ENCODE measurements at places on chromosomes 1 and 21.
A peak's percentile ranks its signal among the peaks of the same experiment; 100 is the strongest.

DNA sequence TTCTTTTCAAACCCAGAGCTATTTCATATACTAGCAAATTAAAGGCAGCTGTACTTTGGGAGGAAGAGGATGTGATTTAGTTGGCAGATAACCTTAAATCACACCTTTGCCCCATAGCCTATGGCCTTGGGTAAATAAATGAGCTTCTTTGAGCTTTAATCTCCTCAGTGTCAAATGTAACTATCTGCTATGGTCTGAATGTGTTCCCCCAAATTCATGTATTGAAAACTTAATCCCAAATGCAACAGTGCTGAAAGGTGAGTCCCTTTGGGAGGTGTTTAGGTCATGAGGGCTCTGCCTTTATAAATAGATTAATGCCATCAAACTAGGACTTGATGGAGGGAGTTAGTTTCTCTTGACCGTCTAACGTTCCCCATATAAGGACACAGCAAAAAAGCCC is 85.8 kb downstream of the LTN1 start:
- no peak for DNase-seq

DNA sequence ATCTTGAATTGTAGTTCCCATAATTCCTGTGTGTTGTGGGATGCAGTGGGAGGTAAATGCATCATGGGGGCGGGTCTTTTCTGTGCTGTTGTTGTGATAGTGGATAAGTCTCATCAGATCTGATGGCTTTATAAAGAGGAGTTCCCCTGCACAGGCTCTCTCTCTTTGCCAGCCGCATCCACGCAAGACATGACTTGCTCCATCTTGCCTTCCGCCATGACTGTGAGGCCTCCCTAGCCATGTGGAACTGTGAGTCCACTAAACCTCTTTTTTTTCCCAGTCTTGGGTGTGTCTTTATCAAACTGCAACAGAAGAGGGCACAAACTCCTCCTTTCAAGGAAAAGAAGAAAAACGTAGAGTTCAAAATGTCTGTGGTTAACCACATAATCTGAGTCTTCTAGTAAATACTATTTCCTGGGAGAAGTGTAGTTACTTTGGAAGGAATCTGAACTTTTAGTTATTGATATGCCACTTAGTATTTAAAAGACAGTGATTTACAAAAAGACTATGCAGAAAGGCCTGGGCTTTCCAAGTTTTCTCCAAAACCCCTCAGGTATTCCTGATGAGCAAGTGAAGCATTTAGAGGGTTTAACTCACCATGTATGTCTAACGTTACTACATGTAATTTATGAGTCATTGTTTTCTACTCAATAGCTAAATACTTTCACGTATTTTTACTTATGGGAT is 10.0 kb downstream of the ADAMTS1 start:
- peak; percentile 90 for DNase-seq

GRCh38 chr1:164949771-164950471 is 390.9 kb downstream of the PBX1 start:
- DNase-seq: no peak

DNA sequence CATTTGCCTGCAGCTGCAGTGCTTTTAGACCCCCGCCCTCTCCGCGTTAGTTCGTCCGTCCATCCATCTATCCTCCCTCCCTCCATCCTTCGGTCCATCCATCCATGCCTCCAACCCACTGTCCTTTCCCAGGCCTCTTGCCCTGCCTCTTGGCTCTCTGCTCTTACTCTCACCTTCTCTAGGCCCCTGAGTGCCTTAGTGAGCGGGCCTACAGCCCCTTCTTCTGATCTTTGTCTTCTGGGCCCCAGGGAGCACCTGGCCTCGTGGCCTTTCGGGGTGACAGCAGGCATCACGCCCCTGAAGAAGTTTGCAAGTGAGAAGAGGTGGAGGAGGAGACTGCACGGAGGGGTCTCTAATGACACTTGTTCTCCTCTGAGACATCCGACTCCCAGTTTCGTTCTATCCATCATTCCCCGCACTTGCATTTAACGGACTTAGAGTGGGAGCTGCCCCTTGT is 842 bp downstream of the ATXN7L2 start:
- peak; percentile 27 for DNase-seq

- no peak for DNase-seq
Observed at GRCh38 chr1:24911651-24912155, 18.4 kb downstream of the RUNX3 start.

- peak; percentile 43 for DNase-seq
Observed at GRCh38 chr1:180898441-180899219, 14.1 kb upstream of the KIAA1614 start.

GRCh38 chr21:45264146-45264911 is 23.4 kb downstream of the POFUT2 start:
- no peak for DNase-seq

DNA sequence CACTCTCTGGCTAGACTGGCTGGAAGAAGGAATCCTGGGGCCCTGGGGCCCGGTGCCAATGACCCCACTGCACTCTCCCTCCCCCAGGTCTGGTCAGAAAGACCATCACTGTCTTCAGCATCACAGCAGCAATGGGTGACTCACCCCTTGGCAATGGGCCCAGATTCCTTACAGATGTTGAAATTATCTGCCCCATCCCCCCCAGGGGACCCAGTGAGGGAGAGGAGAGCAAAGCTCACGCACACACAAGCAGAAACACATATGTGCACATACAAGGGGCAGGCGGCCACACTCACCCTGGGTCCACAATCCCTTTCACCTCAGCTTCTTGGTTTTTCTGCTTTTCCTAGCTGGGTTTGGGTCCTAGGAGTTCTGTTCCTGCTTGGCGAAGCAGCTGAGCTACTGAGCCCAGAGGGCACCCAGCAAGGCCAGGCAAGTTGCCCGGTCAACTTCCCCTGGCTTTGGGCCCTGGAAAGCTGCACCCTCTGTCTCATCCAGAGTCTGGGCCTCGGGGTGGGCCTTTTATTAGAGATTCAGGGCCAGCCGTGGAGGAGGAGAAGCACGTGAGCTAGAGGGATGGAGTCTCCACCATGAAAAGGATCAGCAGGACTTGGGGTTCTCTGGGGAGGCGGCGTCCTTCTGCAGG is 2.6 kb downstream of the COL16A1 start:
- DNase-seq: peak; percentile 98

GRCh38 chr1:208852911-208853310 is 608.7 kb upstream of the PLXNA2 start:
- no peak for DNase-seq

- DNase-seq: no peak
Observed at GRCh38 chr1:42660907-42661500, 2.8 kb downstream of the PPIH start.

DNA sequence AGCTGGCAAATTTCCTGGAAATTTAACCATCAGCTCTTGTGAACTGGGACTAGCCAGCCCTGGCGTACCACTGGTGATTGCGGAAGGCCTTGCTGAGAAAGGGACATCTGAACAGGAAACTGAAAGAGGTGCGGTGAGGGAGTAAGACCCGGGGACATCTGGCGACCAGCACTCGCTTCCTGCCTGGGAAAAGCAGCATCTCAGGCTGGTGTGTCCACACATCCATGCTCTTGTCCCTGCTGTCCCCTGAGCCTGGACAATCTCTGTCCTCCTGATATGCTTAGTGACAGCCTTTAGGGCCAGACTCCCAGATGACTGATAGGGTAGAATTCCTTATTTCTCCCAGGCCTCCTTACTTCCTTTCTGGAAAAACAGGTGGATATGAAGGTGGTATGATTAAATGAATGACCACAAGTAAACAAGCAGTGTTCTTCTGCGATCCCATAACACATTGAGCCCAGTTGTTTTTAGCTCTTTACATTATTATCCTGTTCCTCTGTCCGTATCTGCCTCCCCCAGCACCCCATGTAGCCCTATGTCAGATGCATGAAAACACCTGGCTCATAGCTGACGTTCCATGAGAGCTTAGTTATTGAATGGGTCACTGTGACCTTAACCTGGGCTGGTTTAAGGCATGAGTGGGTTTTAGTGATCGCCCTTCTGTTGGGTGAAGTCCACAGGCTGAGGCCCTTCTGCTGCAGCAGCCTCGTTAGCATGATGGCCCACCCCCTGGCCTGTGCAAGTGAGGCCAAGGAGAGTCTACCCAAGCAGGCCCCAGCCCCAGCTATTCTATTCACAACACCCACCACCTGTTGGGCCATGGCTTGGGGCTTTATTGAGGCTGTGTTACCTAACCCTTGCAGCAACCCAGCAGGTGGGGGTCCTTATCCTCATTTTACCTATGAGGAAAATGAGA is 76.1 kb upstream of the GADD45A start:
- DNase-seq: peak; percentile 13

GRCh38 chr1:28926629-28927265 is 12.4 kb downstream of the EPB41 start:
- peak; percentile 9 for DNase-seq

- no peak for DNase-seq
Observed at GRCh38 chr1:8955406-8955805, 9.7 kb downstream of the CA6 start.

GRCh38 chr1:150182247-150182646 is 32.5 kb downstream of the PLEKHO1 start:
- DNase-seq: no peak
